HCT116 (cell line): ENCODE measurements at places on chromosomes 11 and 22. TPM values are rescaled to one million over a fixed set of nuclear protein-coding genes. Genes with fewer than 3 reads are reported as not detected.

GRCh38 chr22:49535126-49535525, 292.5 kb downstream of the BRD1 start:
- H3K27me3 ChIP-seq: no peaks in the 10 kb centered on the region
- DNase-seq: no peak
- H3K4me3 ChIP-seq: no peak overlapping the region
- H3K27ac ChIP-seq: no peak overlapping the region

GRCh38 chr11:134248910-134249480, 4.2 kb downstream of the THYN1 start:
- H3K27me3 ChIP-seq: no peaks in the 10 kb centered on the region
- no peak for DNase-seq
- no peaks in the 10 kb centered on the region for H3K4me1 ChIP-seq
- peaks cover 14% of the 10 kb centered on the region for H3K36me3 ChIP-seq
- H3K27ac ChIP-seq: no peak overlapping the region
- no peak overlapping the region for H3K4me3 ChIP-seq

DNA sequence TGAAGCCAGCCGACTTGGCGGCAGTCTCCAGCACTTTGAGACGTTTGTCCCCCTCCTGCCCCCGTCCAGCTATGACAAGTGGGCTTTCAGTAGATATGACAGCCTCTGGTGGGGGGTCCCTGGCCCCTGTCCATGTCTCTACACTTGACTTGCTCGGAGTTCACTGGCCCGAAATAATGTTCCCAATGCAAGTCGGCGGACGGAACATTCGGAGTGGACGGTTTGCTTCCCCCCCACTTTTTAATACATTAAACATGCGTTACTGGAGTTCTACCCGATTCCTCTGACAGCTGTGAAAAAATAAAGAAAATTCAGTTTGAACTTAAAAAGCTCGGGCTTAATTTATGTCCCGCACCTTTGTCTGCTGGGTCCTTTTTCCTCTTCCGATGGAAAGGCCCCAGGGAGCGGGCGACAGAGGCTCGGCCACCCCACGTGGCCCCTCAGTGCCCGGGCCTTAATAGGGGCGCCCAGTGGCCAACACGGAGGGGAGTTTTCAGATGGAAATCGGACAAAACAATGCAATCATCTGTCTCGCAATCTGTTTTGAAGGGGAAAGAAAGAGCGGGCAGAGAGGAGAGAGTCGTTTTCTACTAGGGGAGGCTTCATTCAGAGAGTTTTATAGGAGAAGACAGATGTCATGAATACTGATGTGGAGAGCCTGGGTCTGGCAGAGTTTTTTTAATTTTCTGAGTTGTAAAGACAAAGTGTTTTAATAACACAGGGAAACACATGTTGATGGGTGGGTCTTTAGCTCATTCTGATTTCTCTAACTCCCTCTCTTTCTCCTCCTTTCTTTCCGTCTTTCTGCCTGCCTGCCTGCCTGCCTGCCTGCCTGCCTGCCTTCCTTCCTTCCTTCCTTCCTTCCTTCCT, 50.2 kb downstream of the SMIM38 start:
- H3K27me3 ChIP-seq: no peaks in the 10 kb centered on the region
- no peak for DNase-seq
- H3K36me3 ChIP-seq: no peaks in the 10 kb centered on the region
- H3K27ac ChIP-seq: no peak overlapping the region
- H3K4me1 ChIP-seq: no peaks in the 10 kb centered on the region
- no peak overlapping the region for H3K4me3 ChIP-seq

- no peak for DNase-seq
- H3K27ac ChIP-seq: no peak overlapping the region
- no peaks in the 10 kb centered on the region for H3K27me3 ChIP-seq
- peaks cover 12% of the 10 kb centered on the region for H3K4me1 ChIP-seq
Observed at GRCh38 chr11:66739983-66740382, 11.0 kb upstream of the SPTBN2 start.

- no peaks in the 10 kb centered on the region for H3K27me3 ChIP-seq
- no peak overlapping the region for H3K4me3 ChIP-seq
- DNase-seq: no peak
- H3K27ac ChIP-seq: no peak overlapping the region
- H3K4me1 ChIP-seq: no peaks in the 10 kb centered on the region
- no peaks in the 10 kb centered on the region for H3K36me3 ChIP-seq
Observed at GRCh38 chr11:88212300-88212699, 37.1 kb upstream of the RAB38 start.

- H3K4me3 ChIP-seq: no peak overlapping the region
- peak overlapping the region; percentile 97 for H3K27ac ChIP-seq
- H3K36me3 ChIP-seq: no peaks in the 10 kb centered on the region
Observed at GRCh38 chr22:29028468-29028867, 33.2 kb downstream of the C22orf31 start.

The ANO1 gene
- 41.7 TPM for total RNA-seq
